Stimulated activated CD4-positive, alpha-beta T cell treated with anti-CD3 and anti-CD28 coated beads, Interleukin-1b, Interleukin-23, amount 100 ng/mL, for 1 hour (primary cell): ENCODE measurements at places on chromosomes 2 and 18.

DNA sequence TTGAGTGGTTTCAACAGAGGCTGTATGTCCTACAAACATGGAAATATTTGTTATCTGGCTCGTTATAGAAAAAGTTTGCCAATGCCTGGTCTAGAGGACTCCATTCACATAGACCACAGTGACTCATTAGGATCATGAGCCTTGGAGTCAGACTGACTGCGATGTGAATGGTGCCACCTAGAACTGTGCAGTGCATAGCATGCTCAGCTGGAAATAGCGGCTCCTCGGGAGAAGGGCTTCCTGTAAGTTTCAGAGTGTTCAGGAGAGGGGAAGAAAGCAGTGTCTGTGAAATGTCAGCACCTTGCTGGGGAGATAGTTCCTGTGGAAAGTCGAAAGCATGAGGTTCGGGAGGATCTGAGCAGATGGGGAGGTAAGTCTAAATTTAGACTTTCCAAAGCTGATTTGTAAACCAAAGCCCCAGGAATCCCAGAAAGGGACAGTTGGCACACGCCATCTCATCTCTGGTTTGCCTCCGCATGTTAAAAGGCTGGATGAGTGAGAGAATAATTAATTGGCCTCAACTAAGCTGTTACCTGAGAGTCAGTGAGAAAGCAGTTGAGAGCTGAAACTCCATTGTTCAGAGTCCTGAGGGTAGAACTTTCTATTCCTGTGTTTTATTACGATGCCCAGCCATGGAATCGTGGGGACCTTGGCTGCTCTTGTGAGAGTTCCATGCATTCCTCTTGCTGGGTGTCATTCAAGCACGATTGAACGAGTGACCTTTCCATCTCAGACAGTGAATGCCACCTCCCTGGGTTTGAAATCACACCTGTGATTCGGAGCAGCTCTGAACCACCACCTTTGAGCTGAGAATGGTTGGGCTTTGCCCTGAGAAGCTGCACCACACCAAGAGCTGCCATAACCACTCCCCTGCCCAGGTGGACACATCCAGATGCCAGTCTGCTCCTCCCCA lies 99.5 kb downstream of the MAPK4 start:
- no peak for DNase-seq

DNA sequence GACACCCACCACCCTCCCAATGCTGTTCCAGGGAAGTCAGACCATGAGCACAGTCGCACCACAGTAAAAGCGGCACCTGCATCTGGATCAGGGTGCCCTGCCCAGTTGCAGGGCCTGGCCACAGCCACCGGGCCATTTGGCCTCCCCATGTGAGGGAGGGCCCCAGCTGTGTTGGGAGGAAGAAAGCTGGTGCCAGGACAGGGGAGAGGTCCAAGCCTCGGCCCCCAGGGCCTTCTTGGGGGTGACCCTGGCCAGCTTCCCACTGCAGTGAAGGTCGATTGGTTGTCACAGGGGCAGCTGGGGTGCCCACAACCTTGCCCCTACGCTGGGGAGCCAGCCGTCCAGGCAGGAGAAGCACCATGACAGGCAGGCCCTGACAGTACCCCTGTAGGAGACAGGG lies 183.2 kb upstream of the RAB6C start:
- no peak for DNase-seq

- no peak for DNase-seq
Observed at GRCh38 chr2:235811446-235812184, 317.8 kb downstream of the AGAP1 start.

- DNase-seq: no peak
Observed at GRCh38 chr2:176931588-176932563, 280.7 kb upstream of the HNRNPA3 start.

- no peak for DNase-seq
Observed at GRCh38 chr2:46098621-46099062, 198.6 kb upstream of the EPAS1 start.

DNA sequence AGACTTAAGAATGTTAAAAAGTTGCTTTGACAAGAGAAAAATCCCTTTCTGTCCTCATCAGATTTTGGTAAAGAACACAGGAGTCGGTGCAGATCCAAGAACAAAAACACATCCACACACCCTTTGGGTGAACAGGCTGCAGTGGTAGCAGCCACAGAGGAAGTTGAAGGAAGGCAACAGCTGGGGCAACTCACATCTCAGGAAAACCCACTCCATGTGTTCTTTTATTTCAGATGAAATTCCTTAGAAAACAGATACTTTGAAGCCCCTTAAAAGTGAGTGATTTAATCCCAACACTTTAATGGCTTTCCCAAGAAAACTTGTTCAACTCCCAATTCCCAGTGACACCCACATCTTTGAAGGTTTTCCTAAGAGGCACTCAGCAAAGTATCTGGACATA lies 271.3 kb downstream of the ICOS start:
- DNase-seq: no peak

DNA sequence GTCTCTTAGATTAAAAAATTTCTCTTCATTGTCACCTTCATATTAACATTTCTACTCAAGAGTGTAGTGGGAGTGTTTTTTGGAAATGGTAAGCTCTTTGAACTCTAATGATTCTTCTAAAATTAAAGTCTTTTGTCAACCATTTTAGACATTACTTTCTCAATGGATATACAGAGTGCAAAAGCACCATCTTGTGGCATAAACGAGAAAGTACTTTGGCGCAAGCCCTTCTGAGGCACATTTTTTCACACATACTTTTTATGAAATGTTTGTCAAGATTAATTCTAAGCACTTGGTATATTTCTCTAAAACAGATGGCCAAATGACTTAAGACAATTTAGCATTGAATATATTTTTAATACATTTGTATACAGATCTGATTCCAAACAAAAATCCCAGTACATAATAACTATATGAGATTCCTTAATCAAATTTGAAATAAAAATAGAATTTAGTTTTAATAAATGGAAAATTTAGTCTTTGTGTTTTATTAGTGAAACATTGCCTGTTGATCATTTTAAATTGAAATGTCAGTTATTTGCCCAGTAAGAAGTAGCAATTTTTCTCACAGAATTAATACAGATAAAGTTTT lies 63.3 kb upstream of the GALNT5 start:
- DNase-seq: no peak

DNA sequence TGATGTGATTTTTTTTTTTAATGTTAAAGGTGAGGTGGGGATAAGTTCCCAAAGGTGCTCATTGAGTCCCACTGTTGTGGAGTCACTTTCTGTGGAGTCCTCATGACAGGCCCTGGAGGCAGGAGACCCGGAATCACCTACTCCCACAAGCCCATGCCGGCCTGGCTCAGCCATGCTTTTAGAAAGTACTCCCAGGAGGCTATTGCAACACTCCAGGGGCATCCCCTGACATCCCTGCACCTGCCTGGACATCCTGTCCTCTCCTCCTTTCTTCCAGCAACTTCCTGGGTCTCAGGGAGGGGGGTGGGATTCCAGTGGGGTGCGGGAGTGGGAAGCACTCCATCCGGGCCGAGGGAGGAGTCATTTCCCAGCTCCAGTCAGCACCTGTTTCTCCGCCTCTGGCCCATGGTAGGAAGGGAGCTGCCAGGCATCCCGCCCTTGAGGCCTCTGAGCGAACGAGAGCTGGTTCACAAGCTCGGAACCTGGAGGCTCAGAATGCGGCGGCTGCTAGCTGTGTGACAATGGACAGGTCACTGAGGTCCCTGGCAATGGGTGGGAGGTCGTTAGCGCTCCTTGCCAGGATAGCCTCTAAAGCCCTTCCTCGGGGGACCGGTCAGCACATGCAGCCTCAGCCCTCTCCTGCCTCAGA lies 163.9 kb upstream of the ID2 start:
- no peak for DNase-seq
